ENCODE measurements at places on chromosomes 3 and 15.

DNA sequence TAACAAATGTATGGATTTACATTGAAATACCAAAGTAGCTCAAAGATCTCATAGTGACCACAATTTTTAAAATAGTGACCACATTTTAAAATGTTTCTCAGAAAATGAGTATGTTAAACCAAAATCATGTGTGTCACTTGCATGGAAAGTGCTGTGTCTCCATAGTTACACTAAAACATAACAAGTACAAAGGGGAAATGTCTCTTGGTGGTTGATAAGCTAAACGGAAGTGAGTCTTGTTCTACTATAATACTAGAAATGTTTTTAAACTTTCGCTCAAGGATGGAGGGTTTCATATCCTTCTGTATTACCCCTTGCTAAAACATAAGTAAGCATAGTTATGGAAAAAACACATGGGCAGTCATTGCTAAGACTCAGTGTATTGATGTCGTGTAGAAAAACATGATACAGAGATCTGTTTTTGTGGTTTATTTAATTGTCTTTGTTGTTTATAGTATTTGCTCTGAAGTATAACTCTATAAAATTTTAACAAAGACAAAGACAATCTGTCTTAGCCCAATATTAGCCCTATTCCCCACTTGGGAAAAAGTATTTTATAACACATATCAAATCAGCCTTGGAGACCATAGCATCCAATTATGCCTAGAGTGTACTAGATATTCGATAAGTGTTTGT is 27.0 kb upstream of the DENND4A start:
- DNase-seq: no peak

DNA sequence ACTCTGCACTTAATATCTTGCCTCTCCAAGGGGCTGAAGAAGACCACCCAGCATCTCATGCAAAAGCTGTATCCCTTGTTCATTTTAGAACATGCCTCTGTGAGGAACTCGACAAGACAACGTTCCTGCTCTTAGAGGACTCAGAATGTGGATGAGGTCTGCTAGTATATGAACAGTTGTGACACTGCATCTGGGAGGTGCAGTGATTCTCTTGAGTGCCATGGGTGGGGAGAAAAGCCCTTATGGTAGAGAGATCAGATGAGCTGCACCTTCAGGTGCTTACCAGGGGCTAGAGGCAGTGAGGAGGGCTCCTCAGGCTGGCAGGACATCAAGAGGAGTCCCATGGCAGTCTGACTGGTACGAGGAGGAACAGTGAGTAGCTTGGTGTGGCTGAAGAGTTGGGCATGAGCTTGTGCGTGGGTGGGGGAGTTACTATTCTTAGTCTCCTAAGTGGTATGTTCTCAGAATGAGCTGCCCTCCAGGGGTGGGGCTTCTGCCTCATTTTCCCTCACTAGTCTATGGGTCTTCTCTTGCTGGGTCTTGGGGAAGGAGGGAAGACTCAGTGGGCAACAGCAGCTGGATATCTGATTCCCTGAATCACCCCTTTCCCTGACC is 56.7 kb upstream of the ATP2B2 start:
- DNase-seq: peak; percentile 61

DNA sequence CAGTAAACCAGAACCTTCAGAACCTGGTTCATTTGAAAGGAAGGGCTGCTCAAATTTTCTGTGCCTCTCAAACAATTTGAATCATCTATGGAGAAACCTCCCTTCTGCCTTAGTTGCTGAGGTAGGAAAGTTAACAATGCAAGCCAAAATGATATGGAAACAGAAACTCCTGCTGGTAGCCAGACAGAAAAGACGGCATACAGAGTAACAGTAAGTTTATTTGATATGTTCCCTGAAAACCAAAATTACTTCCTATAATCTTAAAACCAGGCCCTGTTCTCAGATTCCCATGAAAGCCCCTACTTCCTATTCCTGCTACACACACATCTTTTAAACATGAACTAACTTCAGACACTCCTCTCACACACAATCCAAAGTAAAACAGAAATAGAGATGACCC is 86.2 kb downstream of the TBC1D5 start:
- DNase-seq: no peak

- DNase-seq: no peak
Observed at GRCh38 chr3:14688525-14688924, 13.6 kb downstream of the C3orf20 start.

GRCh38 chr3:124628863-124629262 is 101.4 kb upstream of the UMPS start:
- no peak for DNase-seq

DNA sequence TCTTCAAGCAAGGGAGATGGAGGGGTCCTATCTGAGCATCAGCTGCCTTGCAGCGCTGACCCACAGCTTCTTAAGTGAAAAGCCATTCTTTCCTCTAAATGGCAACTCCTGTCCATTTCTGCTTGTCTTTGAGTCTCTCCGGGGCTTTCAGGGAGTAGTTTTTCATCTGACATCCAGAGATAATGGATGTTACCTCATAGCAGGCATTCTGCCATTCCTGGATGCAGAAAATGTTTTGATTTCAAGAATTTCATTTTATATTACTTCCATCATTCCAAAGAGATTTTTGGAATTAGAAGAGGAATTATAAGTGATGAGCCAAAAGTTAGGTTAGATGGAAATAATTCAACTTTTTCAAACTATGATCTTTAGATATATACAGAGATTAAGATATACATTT is 44.9 kb upstream of the GABRG3 start:
- DNase-seq: no peak

DNA sequence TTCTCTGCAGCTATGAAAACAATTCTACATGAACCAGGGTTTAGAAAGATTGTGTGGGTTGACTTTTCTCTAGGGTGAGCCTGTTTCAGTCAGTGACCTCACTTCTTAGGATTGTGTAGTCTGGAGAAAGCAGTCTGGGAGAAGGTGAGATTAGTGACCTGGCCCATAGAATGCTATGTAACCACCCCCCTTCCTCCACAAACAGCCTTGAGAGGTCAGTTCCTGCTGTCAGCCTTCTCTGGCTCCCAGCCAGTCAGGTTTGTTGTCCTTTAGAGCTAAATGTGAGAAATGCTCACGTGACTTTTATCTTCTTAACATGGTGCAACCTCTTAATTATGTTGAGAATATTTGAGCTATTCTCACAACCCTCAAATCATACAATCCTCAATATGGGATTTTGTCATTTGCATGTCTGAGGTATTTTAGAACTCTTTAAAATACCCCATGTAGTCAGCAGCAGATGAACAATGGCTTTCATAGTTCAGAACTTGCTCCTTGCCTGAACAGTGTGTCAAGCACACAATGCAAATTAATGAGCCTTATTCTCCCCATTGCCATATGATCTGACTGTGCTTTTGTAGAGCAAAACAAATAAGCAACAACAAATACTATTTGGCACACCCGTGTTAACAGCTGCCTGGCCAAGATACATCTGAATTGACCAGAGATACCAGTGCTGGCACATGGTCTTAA is 311.6 kb downstream of the CNTN6 start:
- DNase-seq: no peak

- no peak for DNase-seq
Observed at GRCh38 chr15:65326117-65326526, 21.6 kb downstream of the RNU5B-1 start.

- peak; percentile 81 for DNase-seq
Observed at GRCh38 chr15:39461536-39462130, 119.2 kb upstream of the THBS1 start.

DNA sequence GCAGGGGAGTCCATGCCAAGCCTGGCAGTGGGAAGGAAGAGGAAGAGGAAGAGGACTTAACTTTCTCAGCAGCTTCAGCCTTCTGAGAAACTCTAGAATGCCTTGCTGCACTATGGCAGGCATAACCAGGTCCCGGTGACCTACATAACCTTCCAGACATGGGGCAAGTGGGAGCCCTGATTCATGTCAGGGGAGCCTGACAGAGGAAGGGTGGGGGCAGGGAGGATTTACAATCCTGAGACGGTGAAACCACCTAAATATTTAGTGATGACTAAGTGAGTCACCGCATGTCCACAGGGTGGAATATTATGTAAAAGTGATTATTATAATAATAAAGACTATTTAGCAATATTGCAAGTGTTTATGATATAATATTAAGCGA is 46.7 kb downstream of the AMOTL2 start:
- no peak for DNase-seq

GRCh38 chr3:186459108-186459467 is 85.1 kb downstream of the CRYGS start:
- DNase-seq: no peak

DNA sequence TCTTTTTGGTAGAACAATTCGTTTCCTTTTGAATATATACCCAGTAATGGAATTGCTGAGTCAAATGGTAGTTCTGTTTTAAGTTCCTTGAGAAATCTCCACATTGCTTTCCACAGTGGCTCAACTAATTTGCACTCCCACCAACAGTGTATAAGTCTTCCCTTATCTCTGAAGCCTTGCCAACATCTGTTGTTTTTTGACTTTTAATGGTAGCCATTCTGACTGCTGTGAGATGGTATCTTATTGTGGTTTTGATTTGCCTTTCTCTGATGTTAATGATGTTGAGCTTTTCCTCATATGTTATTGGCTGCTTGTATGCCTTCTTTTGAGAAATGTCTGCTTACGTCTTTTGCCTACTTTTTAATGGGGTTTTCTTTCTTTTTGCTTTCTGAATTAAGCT is 270.6 kb upstream of the MEIS2 start:
- no peak for DNase-seq

GRCh38 chr15:79944622-79945021 is 26.4 kb downstream of the BCL2A1 start:
- DNase-seq: no peak

DNA sequence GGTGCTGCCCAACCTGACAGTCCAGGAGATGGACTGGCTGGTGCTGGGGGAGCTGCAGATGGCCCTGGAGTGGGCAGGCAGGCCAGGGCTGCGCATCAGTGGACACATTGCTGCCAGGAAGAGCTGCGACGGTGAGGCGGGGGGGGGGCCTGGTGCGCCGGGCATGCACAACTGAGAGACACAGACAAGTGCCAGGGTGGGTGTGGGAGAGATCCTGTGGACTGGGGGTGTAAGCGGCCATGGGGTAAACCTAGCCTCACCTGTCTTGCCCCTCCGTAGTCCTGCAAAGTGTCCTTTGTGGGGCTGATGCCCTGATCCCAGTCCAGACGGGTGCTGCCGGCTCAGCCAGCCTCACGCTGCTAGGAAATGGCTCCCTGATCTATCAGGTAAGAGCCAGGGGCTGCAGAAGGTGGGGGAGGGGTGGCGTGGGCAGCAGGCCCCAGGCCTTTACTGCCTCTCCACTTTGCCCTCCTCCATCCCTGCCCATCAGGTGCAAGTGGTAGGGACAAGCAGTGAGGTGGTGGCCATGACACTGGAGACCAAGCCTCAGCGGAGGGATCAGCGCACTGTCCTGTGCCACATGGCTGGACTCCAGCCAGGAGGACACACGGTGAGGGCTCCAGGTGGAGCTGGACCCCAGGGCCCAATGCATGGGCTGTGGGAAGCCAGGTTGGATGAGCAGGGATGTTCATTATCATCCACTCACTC is 3.3 kb downstream of the CHRD start:
- DNase-seq: no peak

- DNase-seq: no peak
Observed at GRCh38 chr15:74123131-74123429, 7.3 kb upstream of the ISLR2 start.

DNA sequence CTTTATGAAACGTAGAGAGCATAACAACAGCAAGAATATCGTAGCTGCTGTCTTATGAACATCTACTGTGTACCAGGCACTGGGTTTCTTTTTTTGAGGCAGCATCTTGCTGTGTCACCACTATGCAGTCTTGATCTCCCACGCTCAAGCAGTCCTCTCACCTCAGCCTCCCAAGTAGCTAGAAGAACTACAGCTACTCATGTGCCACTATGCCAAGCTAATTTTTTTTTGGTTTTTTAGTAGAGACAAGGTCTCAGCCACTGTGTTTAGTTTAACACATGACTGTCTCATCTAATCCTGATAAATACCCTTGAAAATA is 129.9 kb downstream of the VGLL4 start:
- no peak for DNase-seq

- DNase-seq: no peak
Observed at GRCh38 chr15:70585707-70586034, 177.7 kb downstream of the UACA start.

DNA sequence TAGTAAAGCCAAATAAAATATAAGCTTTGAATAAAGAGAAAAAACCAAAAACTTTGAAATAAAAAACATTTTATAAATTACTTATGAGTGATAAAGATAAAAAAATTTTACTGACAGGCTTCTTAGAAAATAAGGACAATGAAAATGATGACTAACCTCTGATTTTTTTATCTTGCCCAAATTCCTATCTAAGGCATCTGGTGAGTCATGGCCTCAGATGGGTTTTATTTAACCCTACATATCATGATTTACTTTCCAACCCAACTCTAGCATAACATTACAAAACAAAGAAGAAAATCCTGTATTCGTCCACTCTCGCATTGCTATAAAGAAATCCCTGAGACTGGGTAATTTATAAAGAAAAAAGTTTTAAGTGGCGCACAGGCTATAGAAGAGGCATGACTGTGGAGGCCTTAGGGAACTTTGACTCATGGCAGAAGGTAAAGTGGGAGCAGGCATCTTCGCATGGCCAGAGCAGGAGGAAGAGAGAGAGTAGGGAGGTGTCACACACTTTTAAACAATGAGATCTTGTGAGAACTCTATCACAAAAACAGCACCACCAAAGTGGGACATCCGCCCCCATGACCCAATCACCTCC is 152.1 kb downstream of the NEK10 start:
- no peak for DNase-seq

- DNase-seq: no peak
Observed at GRCh38 chr15:39056357-39056756, 491.7 kb upstream of the RASGRP1 start.

GRCh38 chr3:115912372-115912771 is 289.1 kb downstream of the GAP43 start:
- DNase-seq: no peak

DNA sequence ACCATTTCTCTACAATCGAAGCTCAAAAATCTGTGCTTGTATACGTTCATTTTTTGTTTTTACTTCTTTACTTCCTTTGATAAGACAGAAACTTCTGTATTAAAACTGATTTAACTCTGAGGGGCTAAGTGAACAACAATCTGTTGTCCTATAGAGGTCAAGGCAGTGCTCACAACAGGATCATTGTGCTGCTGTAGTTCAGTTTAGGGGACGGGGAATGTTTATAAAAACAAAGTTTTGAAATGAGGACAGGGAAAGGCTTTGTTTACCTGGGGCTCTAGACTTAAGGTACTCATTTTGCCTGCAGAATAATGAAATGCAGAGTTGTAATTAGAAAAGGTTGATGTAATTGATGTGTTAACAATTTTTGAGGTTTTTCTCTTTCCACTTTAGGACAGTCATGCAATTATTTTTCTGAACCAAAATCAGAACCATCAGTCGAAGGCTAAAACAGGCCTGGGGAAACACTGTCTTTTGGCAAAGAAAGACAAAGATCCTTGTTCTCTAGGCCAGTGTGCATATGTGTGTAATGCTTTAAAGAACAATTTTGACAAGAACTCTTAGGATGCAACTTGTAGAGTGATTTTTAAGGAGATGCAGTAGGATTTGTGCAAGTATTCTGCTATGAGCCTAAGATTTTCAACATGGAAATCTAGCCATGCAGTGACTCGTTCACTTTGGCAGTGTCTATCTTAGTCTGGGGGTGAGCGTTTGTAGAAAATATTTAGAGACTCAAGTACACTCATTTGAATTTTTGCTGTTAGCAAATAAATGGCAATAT is 165.2 kb downstream of the PGPEP1L start:
- DNase-seq: no peak

Measured in cardiac septum (tissue), 1 donor.